ENCODE measurements at places on chromosomes 13 and 19.

DNA sequence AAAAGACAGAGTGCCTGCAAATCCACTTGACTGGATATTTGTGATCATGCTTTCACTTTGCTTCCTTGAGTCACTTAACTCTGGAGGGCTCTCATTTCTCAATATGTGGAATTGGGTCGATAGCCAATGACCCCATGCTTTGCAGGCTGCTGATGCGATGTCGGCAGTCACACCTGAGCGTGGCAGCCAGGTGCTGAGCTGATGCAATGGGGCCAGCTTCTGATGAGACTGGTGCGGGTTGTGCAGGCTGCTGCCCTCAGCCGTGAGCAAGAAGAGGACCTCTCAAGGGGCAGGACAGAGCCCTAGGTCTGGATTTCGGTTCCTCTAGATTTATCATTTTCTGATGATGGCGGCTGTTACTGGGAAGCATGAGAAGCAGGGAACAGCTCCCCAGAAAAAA lies 334.1 kb downstream of the TEX29 start:
- DNase-seq, result no peak

- DNase-seq, result no peak
These were observed 813.0 kb upstream of the SLITRK5 start for GRCh38 chr13:86858216-86858615.

- DNase-seq, result no peak
These were observed 579 bp downstream of the ZNF566 start for GRCh38 chr19:36488846-36489117.

DNA sequence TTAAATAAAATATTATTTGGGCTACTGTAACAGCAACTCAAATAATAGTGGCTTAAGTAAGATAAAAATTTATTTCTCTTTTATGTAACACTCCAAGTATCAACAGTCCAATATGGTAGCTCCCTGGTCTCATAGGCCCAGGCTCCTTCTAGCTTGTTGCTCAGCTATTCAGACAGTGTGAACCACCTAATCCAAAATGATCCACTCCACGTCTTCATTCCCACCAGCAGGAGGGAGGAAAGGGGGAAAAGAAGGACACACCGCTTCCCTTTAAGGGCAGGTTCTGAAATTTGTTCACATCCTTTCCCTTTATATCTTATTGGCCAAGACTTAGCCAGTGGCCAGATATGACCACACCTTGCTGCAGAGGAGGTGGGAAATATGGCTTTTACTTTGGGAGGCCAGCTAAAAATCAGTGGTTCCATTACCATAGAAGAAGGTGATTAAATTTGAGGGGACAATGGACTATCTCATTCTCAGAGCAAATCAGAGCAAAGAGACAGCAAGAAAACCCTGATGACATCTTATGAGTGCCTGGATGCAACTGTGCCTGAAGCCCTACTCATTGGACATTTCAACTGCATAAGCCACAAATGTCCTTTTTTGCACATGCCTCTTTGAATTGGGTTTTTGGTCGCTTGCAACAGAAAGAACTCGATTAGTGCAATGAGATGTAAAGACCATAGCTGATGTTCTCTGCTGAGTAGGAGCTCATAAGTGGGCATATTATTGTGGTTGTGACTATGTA lies 7.0 kb upstream of the EPOR start:
- no peak for DNase-seq

DNA sequence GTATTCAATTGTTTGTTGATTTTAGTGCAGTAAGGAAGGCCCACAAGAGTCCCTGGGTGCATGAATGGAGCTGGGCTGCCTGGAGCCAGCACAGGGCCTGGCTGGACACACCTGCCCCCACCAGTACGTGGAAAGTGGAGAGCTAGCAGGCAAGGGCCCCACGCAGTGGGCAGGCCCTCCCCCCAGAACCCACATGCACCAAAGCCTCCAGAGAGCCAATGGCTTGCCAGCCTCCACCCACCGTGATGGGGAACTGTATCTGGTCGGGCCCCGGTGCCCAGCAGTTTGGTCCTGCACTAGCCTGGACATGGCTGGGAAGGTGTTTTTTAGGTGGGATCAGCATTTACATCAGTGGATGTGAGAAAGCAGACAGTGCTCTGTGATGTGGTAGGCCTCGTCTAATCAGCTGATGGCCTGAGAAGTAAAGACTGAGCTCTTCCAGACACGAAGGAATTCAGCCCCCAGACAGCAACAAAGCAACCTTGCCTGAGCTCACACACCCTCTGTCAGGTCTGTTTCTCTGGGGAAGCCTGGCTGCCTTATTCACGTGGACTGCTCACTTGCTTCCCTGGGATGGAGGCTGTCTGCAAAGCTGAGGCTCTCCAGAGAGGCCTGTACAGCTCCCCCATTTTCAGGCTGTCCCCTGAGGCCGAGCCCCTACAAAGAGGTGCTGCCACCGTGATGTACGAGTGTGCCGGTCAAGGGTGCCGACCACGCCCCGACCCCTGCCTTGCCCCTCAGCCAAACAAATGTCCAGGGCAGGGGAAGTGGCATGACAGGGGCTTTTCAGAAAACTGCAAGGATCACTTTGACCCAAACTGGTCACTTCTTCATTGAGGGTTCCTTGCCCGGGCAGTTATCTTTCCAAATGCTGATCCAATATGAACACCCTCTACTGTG lies 27.5 kb downstream of the RAB20 start:
- no peak for DNase-seq

GRCh38 chr19:19034204-19034624 lies 811 bp downstream of the ARMC6 start:
- DNase-seq, result peak; percentile 68

GRCh38 chr19:5492281-5492634 lies 37.0 kb downstream of the ZNRF4 start:
- no peak for DNase-seq

All from activated CD4-positive, CD25-positive, alpha-beta regulatory T cell treated with anti-CD3 and anti-CD28 coated beads, Interleukin-2, amount 50 U/mL, for 72 hours (primary cell).